H4 (cell line): ENCODE measurements at places on chromosomes 5 and 9.

DNA sequence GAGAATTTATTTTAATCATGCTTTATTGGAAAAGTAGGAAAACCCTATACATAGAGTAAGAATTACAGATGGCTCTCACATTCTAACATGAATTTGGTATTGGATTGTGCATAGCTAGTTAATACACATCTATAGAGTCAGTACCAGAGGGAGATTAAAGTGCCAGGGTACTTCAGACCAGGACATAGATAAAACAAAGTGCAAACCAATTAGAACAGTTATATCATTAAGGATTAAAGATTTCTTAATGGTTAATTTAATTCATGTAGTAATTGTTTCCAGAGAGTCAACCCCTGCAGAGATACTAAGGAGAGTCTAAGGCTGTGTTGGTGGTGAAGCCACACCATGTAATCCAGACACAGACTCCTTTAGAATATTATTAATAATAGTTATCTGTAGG is 8.8 kb downstream of the ISOC1 start:
- DNase-seq: no peak

- no peak for DNase-seq
Observed at GRCh38 chr5:1214936-1215220, 10.3 kb upstream of the SLC6A18 start.

- DNase-seq: no peak
Observed at GRCh38 chr5:115456056-115456455, 88.5 kb downstream of the FEM1C start.

- no peak for DNase-seq
Observed at GRCh38 chr9:98791608-98792490, 4.5 kb downstream of the ANKS6 start.

- no peak for DNase-seq
Observed at GRCh38 chr9:108475813-108476212, 380.0 kb downstream of the ACTL7B start.

- DNase-seq: no peak
Observed at GRCh38 chr5:105924366-105924765, 1746.4 kb downstream of the EFNA5 start.

GRCh38 chr5:151381899-151382298 is 34.5 kb upstream of the SLC36A2 start:
- no peak for DNase-seq

- DNase-seq: no peak
Observed at GRCh38 chr5:34751807-34752736, 86.9 kb upstream of the TTC23L start.

- DNase-seq: no peak
Observed at GRCh38 chr9:131656356-131657036, 83.4 kb downstream of the RAPGEF1 start.

DNA sequence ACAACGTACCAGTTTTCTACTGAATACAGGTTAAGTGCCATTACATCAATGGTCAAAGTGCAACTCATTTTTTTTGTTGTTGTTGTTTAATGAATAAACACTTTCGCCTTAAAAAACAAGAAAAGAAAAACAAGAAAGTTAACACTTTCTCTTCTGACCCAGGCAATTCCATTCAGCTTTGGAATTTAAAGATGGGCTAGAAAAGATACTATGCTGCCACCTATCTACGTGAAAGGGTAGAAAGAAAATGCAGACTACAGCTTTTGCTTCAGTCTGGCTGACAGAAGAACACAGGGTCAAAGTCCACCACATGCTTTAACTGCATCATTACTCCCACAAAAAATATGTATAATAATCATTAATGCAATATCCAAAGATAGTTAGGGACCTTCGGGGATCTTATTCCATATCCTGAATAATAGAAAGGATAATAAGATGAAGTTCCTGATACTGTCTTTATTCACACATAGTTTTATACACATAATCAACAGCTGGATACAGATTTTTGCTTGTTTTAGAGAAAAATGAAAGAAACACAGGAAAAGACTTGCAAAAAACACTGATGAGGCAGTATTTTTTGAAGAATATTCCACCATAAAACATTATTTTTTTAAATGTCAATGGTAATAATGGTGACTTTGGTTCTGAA is 40.4 kb downstream of the ZDHHC21 start:
- DNase-seq: peak; percentile 13

- no peak for DNase-seq
Observed at GRCh38 chr9:33375841-33376321, 26.5 kb downstream of the AQP7 start.

GRCh38 chr5:111826064-111826463 is 69.1 kb upstream of the NREP start:
- DNase-seq: no peak

DNA sequence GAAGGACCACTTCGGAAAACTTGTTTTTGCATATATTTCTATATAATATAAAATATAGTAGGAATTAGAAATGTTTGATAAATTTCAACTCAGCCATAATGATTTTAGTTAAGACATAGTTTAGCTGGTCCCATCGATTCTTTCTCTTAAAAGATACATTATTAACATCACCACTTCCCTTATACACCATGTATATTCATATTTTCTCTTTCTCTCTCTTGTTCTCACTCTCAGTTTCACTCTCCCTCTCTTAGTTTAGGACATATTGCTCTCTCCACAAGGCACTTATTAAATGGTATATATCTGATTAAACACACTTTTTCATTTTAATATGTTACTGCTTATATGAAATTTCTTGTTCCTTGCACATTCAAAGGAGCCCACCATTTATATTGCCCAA is 90.1 kb upstream of the RASEF start:
- no peak for DNase-seq

DNA sequence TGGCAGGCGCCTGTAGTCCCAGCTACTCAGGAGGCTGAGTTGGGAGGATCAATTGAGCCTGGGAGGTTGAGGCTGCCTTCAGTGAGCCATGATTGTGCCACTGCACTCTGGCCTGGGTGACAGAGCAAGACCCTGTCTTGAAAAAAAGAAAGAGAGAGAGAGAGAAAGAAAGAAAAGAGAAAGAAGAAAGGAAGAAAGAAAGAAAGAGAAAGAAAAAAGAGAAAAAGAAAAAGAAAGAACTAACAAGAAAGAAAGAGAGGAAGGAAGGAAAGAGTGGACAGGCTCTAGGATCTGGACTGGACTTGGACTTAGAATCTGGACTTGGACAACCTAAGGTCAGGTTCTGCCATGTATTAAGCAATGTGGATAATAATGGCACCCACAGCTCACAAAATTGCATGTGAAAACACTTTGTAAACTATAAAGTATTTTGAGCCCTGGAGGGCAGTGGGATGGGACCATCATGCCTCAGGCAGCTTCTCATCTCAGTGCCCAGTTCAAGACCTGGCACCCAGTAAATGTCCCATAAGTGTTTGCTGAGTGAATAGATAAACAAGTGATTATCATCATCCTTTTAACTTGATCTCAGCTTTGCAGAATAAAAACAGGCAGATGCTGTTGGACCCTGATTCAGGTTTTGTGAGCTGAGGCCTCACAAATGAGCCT is 12.8 kb upstream of the PHF19 start:
- DNase-seq: no peak

- peak; percentile 49 for DNase-seq
Observed at GRCh38 chr5:165495829-165496380, 1990.5 kb downstream of the MAT2B start.

- peak; percentile 27 for DNase-seq
Observed at GRCh38 chr9:126363847-126364671, 37.4 kb downstream of the MVB12B start.

DNA sequence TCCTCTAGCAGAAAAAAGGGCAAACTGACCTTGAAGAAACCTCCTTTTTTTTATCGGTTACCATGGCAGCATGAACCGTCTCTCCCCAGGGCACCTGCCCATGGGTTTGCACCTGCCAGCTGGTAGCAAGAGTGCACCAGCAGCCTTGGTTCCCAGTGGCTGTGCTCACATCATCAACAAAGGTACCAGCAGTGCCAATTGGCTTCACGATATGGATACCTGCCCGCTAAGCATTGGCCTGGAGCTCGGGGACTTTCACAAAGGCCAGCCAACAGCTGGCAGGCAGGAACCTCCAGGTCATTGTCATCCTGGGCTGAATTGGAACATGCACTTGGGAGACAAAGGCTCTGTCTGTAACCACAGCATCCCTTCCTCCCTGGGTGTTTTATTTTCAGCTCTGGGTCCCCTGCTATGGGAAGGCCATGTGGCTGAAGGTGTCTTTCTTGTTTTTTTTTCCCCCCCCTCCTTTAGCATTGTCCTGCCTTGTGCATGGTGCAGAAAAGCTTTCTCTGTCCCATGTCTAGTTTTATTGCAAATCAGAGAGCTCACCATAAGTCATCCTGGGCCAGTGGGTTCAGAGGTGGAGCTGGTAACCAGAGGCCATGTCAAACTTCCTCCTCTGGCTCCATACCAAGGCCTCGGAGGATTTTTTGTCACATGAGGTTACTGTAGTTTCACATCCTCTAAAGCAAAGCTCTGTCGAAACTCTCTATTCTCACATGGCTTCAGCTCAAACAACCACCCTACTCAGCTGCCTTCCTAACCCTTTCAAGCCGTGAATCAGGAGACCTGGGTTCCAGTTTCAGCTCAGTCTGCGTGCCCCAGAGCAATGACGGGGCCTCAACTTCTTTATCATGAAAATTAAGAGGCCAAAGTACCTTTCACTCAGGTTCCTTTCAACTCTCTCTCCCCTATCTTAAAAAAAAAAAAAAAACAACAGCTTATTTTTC is 145.5 kb upstream of the MAP3K1 start:
- no peak for DNase-seq

DNA sequence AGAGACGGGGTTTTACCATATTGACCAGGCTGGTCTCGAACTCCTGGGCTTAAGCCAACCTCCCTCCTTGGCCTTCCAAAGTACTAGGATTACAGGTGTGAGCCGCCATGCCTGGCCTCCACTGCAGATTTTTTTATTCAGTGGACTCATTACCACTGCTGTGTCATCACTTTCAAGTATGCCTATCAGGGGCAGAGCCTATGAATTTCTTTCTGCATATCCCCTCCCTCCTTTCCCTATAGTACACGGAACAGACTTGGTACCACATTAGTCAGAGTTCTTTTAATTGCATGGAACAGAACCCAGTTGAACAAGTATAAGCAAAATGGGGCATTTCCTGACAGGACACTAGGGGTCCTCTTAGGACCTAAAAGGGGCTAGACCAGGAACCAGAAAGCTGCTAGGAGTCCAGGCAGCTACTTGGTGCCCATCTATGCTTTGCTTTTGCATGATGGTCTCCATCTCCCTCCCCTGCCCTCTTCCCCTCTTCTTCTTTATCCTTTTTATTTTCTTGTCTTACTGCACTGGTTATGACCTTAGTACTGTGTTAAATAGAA is 5.8 kb downstream of the BSPRY start:
- no peak for DNase-seq

GRCh38 chr9:134565316-134565915 is 76.2 kb upstream of the COL5A1 start:
- no peak for DNase-seq

DNA sequence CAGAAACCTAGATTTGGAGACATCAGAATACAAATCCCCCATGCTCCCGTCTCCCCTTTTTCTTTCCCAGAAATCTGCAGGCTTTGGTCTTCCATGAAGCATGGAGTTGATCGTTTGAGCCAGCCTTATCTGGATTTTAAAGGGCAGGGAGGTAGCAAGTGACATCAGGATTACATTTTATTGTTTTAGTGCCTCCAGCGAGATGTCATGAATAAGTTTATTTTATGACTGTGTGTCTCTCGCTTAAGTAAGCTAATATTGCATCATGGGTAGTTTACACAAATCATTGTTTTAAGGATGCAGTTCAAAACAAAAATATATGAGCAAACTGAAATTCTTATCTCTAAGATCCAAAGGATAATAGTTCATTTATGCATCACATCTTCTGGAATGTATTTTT is 50.7 kb upstream of the TNFSF8 start:
- DNase-seq: no peak

GRCh38 chr9:31820426-31820825 is 564.0 kb upstream of the ACO1 start:
- DNase-seq: no peak

GRCh38 chr5:92695123-92696003 is 885.7 kb downstream of the NR2F1-AS1 start:
- no peak for DNase-seq

- no peak for DNase-seq
Observed at GRCh38 chr9:91421971-91422757, 1.5 kb downstream of the NFIL3 start.

- peak; percentile 80 for DNase-seq
Observed at GRCh38 chr9:109171926-109172325, 4.9 kb upstream of the FRRS1L start.

GRCh38 chr9:18447131-18447530 is 26.8 kb upstream of the ADAMTSL1 start:
- no peak for DNase-seq

- DNase-seq: no peak
Observed at GRCh38 chr9:5025416-5025815, 40.3 kb downstream of the JAK2 start.

DNA sequence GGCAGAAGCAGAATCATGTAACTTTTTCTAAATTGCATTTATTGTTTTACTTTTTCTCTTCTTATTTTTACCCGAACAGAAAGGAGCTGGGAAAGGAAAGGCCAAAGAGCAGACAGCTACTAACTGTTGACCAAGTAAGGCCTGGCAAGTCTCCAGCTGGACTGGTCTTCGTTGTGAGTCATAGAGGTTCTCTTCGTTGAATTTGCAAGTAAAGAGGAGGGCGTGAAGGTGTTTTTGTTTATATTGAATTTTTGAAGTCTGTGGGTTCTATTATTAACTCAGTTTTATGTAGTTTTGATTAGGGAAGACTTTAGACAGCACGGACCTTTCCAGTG is 416.5 kb upstream of the CCNH start:
- peak; percentile 73 for DNase-seq

DNA sequence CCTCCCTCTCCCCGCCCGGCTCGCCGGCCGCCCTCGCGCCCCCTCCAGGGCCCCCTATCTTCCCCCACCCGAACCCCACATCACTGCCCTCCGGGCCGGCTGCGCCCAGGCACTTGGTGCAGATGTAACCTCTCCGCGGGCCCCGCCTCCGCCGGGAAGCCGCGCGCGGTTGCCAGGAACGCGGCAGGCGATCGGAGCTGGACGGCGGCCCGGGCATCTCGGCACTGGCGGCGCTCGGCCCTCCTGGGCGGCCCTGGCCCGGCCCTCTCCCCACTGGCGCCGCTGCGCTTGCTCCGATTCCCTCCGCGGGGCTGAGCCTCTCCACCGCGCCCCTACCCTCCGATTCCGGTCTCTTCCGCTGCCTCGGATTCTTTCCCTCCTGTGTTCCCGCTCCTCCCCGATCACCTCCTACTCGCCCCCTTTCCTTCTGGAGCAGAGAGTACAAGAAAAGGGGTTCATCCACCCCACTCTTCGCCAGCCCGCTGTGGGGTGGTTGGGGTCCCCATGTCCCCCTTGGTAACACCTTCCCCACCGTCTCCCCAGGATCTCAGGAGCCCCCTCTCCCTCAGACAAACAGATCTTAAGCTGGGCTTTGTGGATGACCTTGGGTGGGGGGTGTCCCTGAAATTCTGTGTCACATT is 70.6 kb downstream of the C9orf50 start:
- peak; percentile 50 for DNase-seq

GRCh38 chr5:96329886-96330529 is 103.0 kb downstream of the PCSK1 start:
- no peak for DNase-seq
